ENCODE measurements at places on chromosomes 2 and 18.

- no peak for DNase-seq
These were observed 27.3 kb upstream of the KCNG2 start for GRCh38 chr18:79770501-79770815.

DNA sequence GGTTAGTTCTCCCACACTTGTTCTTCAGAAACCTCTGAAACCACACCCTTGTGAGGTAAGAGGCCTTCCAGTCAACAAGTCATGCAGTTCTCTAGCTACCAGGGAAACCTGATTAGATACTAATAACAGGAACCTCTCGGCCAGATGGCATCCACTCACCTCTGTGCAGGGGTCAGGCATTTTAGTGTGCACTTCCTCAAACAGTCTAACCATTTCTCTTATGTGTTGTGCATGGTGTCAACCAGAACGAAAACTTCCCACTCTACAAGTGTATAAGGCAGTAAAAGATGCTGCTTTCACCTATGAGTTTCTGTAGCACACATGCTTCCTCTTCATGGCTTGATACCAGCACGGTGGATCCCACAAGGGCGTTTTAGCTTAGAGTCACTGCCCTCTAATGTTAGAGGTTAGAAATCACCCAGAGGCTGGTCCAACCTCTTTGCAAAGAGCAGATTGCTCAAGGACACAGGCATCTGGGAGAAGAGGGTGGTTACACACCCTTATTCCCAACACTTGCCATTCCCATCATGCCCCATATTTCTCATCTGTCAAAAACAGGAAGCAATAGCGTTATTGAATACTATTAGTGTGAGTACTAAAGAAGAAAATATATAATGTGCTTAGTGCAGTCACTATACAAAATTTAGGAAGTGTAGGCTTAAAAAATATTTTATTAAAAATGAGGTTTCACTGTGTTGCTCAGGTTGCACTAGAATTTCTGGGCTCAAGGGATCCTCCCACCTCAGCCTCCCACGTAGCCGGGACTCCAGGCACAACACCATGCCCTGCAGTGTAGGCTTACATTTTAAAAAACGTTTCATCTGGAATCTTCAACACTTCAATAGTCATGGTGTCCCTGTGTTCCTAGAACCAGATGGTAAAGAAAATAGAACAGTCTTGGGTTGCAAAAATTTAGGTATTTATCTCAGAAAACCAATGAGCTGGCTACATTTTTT is 34.5 kb upstream of the RAB31 start:
- DNase-seq, result peak; percentile 84

GRCh38 chr2:98663511-98664090 is 55.2 kb downstream of the UNC50 start:
- DNase-seq, result no peak

- DNase-seq, result no peak
These were observed 1629.0 kb upstream of the PIK3C3 start for GRCh38 chr18:40325988-40326387.

- DNase-seq, result no peak
These were observed 718.2 kb downstream of the DPP10 start for GRCh38 chr2:115160531-115161080.

DNA sequence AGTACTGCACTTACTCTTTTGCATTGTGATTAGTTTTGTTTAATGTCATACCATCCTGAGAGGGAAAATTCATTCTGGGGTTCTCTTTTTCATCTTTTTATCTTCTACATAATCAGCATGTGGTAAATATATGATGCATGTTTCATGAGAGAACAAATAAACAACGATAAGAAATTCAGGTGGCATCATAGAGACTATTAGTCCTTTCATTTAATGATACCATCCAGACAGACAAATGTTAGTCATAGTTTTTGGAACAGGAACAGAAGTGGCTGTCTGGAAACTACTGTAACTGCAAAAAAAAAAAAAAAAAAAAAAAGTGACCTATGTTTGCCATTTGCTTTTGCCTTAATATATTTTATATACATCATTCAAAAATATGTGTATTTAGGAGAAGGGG is 761.0 kb downstream of the EPHA4 start:
- DNase-seq, result no peak

DNA sequence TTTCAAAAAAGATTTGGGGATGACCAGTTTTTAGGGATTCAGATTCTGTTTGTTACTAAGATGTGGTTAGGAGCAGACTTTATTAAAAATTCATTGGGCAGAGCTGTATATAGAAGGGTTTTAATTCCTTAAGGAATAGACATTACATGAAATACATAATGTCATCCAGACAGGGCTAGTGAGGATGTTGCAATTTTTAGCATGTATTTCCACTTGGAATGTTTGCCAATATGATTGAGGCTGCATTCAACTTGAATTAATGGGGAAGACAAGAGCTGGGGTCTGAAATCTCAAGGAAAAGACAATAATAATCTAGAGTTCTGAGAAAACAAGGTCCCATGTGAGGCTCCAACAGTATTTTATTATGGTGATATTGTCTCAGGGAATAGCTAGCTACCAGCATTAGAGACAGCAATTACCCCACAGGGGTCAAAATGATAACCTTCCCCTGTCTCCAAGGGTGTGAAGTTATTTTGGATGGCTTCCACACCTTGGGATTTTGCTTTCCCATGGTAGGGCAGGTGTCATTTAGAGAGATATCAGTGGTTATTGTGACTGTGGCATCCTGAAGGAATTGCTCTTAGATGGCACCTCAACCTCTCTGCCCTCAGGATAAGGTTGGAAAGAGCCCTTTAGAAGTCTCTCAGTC is 60.2 kb downstream of the VSNL1 start:
- DNase-seq, result no peak

GRCh38 chr2:109173311-109174171 is 44.5 kb downstream of the SH3RF3 start:
- DNase-seq, result peak; percentile 73

GRCh38 chr2:62706721-62707521 is 1.4 kb downstream of the EHBP1 start:
- DNase-seq, result no peak

DNA sequence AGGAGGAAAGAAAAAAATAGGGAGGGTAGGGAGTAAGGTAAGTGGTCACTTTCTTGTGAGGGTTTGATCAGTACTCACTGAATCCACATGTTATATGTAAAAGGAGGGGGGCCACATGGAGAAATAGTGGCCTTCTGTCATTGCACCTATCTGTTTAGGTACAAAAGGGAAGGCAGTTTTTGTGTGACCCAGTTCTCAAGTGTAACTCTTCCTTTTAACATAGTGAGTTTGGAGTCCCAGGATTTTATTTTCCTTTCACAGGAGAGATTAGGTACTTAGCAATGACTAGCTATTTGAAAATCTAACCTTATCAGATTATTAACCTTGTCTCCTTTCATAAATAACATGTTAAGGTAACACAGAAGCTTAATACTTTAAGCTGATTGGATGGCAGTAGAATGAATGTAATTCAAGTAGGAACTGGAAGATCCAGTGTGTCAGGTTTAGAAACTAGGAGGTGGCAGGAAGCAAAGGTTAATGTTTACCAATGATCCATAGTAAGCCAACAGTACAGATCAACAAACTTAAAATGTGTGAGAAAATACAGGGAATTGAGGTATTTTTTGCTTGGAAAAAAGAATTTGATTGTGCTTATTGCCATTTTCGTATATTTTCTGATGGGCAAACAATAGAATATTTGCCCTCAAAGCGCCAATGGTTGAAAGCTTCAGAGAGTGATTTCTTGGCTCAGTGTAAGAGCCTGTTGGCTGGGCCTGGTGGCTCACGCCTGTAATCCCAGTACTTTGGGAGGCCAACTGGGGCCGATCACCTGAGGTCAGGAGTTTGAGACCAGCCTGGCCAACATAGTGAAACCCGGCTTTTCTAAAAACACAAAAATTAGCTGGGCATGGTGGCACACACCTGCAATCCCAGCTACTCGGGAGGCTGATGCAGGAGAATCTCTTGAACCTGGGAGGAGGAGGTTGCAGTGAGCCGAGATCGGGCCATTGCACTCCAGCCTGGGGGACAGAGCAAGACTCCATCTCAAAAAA is 11.3 kb downstream of the HNMT start:
- DNase-seq, result no peak

DNA sequence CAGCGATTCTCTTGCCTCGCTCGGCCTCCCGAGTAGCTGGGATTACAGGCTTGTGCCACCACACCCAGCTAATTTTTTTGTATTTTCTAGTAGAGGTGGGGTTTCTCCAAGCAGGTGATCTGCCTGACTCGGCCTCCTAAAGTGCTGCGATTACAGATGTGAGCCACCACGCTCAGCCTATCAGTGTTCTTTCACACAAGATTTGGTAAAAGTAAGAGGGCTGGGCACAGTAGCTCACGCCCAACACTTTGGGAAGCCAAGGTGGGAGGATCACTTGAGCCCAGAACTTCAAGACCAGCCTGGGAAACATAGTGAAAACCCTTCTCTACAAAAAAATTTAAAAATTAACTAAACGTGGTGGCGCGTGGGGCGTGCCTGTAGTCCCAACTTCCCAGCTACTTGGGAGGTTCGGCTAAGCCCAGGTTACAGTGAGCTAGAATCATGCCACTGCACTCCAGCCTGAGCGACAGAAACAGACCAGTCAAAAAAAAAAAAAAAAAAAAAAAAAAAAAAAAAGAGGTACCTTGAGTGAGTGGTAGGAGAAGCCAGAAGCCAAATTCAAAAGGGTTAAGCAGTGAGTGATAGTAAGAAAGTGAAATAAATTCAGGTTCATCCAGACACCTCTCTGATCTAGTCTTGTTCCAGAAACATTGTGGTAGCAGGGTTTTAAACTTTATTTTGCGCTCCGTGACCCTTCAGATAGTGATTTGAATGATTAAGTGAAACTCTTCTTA is 981 bp downstream of the MRPL53 start:
- DNase-seq, result peak; percentile 15

GRCh38 chr18:30527226-30527625 is 515.3 kb downstream of the DSC3 start:
- no peak for DNase-seq

DNA sequence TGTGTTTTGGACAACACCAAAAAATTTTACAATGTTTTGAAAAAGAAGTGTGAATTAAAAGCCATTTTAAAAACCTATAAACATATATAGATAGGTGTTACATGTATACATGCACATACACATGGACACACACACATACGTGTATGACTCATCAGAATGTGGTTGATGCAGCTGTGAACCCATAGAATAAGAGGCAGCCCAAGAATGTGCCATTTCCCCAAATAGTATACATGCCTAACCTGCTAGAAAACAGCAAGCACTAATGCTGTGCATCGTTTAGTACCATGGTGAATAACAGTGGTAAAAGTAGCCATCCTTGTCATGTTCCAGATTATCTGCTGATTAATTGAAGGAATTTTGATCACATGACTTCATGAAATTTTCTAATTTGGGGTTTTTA is 149.0 kb downstream of the DSEL start:
- DNase-seq, result no peak

DNA sequence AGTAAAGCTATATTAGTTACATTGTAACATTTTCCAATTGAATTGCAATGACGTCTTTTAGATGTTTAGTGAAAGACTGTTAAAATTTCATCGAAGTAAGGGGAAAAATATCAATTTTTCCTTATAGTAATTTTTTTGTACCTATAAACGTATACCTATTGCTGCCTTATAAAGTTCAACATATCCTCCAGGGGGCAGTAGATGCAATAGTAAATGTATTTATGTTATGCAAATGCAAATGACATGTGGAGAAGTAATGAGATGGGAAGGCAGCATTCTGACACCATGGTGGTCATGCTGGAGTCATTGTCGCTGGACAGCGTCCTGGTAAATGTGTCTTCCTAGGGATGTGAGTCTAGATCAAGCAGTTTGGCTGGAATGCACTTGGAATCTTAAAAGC is 38.7 kb downstream of the MSTN start:
- DNase-seq, result peak; percentile 61
